ENCODE measurements at places on chromosomes 12 and 14.
A peak's percentile ranks its signal among the peaks of the same experiment; 100 is the strongest.

GRCh38 chr14:93114068-93114710 lies 1.5 kb downstream of the ITPK1 start:
- no peak for DNase-seq

DNA sequence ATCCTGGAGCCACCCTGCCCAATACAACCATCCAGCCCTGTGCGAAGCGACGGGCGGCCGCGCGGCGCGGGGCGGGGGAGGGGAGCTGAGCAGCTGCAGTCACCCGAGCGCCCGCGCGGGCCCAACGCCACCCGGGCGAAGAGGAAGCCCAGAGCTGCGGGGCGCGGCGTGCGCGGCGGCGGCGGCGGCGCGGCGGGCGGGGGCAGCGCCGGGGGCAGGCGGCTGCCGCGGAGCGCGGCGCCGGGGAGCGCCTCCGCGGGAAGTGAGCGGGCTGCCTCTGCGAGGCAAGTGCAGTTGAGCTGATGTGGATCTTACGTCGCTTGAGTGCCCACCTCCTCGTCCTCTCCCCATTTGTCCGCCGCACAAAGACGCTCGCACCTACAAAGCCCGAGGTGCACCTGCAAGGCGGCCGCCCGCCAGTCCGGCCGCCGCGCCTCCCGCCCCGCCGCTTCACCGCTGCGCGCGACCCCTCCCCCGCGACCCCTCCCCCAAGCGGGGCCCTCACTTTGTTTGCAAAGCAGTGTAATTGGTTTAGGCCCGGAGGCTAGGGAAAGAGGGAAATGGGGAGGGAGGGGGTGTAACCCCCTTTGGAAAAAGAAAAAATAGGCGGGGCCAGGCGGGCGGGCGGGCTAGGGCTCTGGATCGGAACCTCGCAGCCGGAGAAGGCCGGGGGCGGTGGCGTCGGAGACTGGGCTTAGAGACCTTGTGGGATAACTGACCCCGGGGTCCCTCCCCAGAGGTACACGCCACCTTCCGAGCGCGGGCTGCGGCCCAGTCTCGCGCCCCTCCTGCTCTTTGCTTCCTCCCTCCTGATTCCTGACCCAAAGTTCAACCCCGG lies at the start of the genes FOXA1 and TTC6:
TSS of gene FOXA1 (minus strand) at position 279 of the 838 bp plus-strand sequence. CDS start at position 2, 277 bp downstream.
TSS of gene TTC6 (plus strand) at position 659 of the 838 bp plus-strand sequence. CDS start 26,436 bp downstream, outside the sequence.
- peak; percentile 91 for DNase-seq

- no peak for DNase-seq
Observed at GRCh38 chr12:130504110-130504839, 166.6 kb downstream of the PIWIL1 start.

DNA sequence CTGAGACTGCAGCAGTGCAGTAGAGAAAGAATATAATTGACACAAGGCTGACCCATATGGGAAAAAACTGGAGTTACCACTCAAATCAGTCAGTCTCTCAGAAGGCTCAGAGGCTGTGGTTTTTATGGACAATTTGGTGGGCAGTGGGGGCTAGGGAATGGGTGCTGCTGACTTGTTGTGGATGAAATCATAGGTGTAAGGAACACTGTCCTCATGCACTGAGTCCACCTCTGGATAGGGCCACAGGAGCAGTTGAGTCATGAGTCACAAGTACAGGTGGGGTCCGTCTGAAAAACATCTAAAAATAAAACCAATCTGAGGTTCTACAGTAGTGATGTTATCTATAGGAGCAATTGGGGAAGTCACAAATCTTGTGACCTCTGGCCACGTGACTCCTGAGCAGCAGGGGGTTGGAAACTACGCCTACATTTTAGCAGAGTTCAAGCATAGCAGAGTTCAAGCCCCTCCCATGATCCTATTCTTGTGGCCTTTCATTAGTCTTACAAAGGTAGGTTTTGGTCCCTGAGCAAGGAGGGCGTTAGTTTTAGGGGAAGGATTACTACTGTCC lies 18.1 kb upstream of the SGPP1 start:
- no peak for DNase-seq

GRCh38 chr14:74792249-74793039 lies 29.3 kb downstream of the YLPM1 start:
- DNase-seq = no peak

DNA sequence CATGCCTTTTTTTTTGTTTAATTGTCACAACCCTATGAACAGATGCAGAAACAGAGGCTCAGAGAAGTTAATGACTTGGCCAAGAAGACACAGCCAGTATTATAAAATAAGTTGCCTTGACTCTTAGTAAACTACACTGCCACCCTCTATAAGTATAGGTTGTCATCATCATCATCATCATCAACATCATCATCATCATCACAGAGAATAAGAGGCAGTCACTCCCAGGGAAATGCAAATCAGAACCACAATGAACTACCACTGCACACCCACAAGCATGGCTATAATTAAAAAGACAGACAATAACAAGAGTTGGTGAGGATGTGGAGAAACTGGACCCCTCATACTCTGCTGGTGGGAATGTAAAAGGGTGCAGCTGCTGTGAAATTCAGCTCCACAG lies 23.2 kb upstream of the C12orf76 start:
- DNase-seq = no peak

GRCh38 chr14:103697603-103698379 lies 17.5 kb downstream of the XRCC3 start:
- no peak for DNase-seq

- peak; percentile 4 for DNase-seq
Observed at GRCh38 chr14:98498019-98498885, 773.7 kb downstream of the BCL11B start.

GRCh38 chr12:89319122-89319521 lies 33.2 kb downstream of the DUSP6 start:
- DNase-seq = no peak

- DNase-seq = no peak
Observed at GRCh38 chr12:22740656-22741355, 115.8 kb downstream of the ETNK1 start.

DNA sequence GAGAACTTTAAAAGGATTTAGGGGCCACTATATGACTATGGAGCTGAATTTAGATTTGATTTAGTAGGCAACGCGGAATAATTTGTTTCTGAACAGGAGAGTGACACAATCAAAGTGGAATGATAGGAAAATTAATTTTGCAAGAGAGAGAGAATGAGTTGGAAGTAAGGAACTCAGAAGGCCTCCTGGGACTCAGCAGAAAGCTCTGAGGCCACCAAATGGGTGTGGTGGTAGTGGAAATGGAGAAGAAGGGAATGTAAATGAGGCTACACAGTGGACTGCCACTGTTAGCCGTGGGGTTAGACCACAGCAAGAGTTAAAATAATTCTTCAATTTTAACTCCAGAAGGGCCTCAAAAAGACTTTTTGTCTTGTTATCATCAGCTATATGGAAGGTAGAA lies 102.7 kb downstream of the LRRK2 start:
- no peak for DNase-seq

GRCh38 chr12:110176745-110177144 lies 52.6 kb downstream of the IFT81 start:
- DNase-seq = no peak
